ENCODE measurements at places on chromosomes 2 and 18. TPM values are rescaled to one million over a fixed set of nuclear protein-coding genes. Genes with fewer than 3 reads are reported as not detected.

DNA sequence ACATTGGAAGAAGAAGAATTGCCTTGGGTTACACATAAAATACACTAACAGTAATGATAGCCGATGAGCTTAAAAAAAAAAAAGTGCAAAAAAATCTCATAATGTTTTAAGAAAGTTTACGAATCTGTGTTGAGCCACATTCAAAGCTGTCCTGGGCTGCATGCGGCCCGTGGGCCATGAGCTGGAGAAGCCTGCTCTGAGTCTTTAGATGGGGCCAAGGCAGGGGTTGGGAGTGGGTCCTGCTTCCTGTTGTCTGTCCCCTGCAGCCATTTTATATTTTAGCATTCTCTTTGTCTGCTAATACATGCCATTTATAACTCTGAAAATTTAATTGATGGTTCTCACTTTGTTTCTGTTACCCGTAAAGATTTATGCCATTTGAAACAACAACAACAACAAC lies 93.2 kb downstream of the EPC2 start:
- H3K36me3 ChIP-seq = no peaks in the 10 kb centered on the region
- H3K27ac ChIP-seq = no peak overlapping the region
- DNase-seq = no peak
- no peaks in the 10 kb centered on the region for H3K27me3 ChIP-seq

DNA sequence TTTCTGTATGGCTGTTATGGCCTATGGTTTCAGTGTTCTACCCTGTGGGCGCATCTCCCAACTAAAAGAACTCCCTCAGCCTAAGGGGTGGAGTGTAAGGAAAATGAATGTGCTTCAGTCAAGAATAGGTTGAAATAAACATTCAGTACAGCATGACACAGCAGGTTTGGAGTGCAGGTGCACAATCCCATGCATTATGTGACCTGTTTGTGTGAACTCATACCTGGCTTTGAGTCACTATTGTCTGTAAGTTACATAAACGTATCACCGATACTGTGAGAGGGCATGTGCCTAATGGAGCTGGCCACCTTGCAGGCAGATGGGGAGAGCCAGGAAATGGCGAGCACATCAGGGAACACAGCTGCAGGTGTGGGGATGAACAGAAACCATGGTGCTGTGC lies 216.0 kb downstream of the DSEL start:
- H3K27ac ChIP-seq = no peak overlapping the region
- DNase-seq = peak; percentile 7
- no peak overlapping the region for H3K4me3 ChIP-seq
- no peaks in the 10 kb centered on the region for H3K27me3 ChIP-seq

Gene C1D
- polyA plus RNA-seq = 14.8 TPM

Gene YPEL5
- 63.4 TPM for polyA plus RNA-seq

Gene ERMN
- polyA plus RNA-seq = not detected

All from stomach (tissue), 19 donors.